ENCODE measurements at places on chromosomes 2 and 18. TPM values are rescaled to one million over a fixed set of nuclear protein-coding genes. Genes with fewer than 3 reads are reported as not detected.

PKDCC gene
- 0.63 TPM for total RNA-seq

CHAC2 gene
- total RNA-seq = 2.7 TPM

LYG2 gene
- not detected for total RNA-seq

SEPTIN10 gene
- total RNA-seq = 3.0 TPM

SKOR2 gene
- total RNA-seq = not detected

GCG gene
- total RNA-seq = not detected

ID2 gene
- total RNA-seq = 119 TPM

SLC8A1 gene
- total RNA-seq = 0.09 TPM

CYBRD1 gene
- total RNA-seq = 1.3 TPM

DNPEP gene
- total RNA-seq = 88.4 TPM

SERPINB13 gene
- total RNA-seq = not detected

All from T-cell (primary cell).